ENCODE measurements at places on chromosomes 6 and 20.
A peak's percentile ranks its signal among the peaks of the same experiment; 100 is the strongest.

DNA sequence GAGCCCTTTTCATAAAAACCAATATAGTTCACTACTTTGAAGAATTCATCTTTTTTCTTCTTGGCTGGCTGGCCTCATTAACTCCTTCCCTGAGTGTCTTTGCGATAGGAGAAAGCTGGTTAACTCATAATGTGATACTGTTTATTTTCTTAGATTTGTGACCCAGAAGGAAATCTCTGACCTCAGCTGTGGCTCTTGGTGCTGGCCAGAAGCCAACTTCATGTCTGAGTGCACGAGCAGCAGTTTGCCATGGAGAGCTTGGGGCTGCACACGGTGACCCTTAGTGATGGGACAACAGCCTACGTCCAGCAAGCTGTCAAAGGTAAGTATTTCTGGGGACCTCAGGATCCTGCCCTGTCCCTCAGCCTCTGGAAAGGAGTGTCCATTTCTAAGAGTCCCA, 16.7 kb upstream of the DEF6 start:
- peak; percentile 71 for DNase-seq

DNA sequence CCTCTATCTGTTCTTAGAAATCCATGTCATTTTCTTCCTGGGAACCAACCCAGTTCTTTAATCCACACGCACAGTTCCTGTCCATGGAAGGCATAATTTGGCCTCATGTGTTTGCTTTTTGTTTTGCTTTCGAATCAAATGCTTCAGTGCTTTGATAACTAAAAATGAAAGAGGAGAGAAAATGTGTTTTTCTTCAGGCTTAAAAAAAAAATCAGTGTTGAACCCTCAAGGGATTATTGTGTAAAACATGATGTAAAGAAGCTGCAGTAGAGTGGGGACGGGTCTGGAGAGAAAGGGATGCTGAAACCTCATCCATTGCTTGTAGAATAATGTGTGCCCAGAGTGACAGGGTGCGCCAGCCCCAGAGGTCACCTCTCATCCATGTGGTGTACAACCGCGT, 197.5 kb upstream of the JARID2 start:
- DNase-seq = no peak

- no peak for DNase-seq
These were observed 79.1 kb downstream of the SNAP25 start for GRCh38 chr20:10297684-10298240.

DNA sequence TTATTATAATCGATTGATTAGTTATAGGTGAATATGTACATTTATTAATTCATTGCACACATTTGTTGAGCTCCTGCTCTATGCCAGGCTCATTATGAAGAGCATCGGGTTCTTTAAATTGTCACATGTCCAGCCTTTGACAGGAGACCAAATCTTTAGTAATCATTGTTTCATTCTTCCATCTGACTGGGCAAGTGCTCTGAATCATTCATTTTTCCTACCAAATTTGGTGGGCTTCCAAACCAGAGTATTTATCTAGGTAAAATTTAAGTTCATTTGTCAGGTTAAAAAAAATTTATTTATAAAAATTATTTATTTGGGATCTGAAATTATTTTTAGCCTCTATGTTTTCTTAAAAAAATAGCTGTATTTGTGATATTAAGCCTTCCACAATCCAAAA, 404.9 kb upstream of the MMS22L start:
- no peak for DNase-seq

GRCh38 chr20:55354720-55355119, 650.6 kb downstream of the CBLN4 start:
- no peak for DNase-seq

All from kidney (tissue), 22 donors.